ENCODE measurements at places on chromosomes 6 and 20. TPM values are rescaled to one million over a fixed set of nuclear protein-coding genes. Genes with fewer than 3 reads are reported as not detected.

PNLDC1 gene
- total RNA-seq: not detected

C6orf15 gene
- total RNA-seq: not detected

POLR1C gene
- 34.1 TPM for total RNA-seq

TEAD3 gene
- 29.0 TPM for total RNA-seq

HLA-G gene
- total RNA-seq: not detected

TBC1D32 gene
- total RNA-seq: 9.8 TPM

PLAGL2 gene
- total RNA-seq: 8.3 TPM

MLN gene
- not detected for total RNA-seq

OR2H1 gene
- total RNA-seq: not detected
